Activated gamma-delta T cell (primary cell): ENCODE measurements at places on chromosomes 5 and 9.

DNA sequence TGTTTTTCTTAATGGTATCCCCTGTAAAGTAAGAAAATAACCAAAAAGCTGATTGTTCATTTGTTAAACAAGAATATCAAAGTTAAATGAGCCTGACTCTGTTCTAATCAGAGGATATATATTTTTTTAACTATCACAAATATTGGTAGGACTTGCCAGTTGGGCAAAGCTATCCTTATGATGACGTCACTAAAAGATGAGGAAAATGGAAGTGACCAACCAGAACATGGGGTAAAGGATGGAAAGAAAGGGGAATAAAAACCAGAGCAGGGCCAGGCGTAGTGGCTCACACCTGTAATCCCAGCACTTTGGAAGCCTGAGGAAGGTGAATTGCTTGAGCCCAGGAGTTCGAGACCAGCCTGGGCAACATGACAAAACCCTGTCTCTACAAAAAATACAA, 811.6 kb upstream of the DMAC1 start:
- no peak for DNase-seq

- DNase-seq = no peak
These were observed 617.1 kb downstream of the PRELID2 start for GRCh38 chr5:145218019-145218418.

DNA sequence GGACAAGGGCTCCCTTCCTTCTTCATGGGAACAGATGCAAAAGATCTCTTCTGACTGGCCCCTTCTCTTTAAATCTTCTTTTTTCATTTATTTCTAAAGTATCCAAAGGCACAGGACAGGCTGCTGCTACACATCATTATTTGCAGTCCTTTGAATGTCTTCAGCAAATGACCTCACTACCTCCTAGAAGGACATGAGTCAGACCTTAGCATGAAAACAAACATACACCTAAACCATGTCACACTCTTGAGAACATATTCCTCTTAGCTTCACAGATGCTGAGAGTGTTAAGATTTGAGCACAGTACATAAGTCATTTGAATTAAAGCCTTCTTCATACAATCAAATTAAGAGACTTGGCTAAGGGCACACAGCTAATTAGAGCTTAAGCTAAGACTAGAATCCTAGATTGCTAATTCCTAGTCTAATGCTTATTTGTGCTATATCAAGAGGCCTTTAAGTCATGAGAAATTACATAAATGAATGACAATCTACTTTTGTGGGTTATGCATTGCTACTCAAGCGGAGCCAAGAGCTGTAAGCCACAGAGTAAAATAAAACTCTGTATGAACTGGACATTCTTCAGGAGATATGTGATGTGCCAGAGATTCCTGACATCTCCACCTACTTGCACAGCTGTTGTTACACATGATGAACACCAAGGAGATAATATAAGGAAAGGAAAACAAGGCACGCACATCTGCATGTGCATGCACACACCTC, 109.1 kb upstream of the PTGER4 start:
- no peak for DNase-seq

- no peak for DNase-seq
These were observed 232.9 kb downstream of the NFIB start for GRCh38 chr9:14080959-14081542.

GRCh38 chr5:166436872-166437271, 1854.6 kb upstream of the WWC1 start:
- no peak for DNase-seq

GRCh38 chr9:99197987-99198386, 23.8 kb downstream of the ALG2 start:
- DNase-seq = no peak

- DNase-seq = no peak
These were observed 100.6 kb upstream of the SELENOP start for GRCh38 chr5:42912184-42912798.

- no peak for DNase-seq
These were observed 39.5 kb downstream of the MEGF10 start for GRCh38 chr5:127330116-127330515.

- no peak for DNase-seq
These were observed 53.2 kb downstream of the MEF2C start for GRCh38 chr5:88829775-88830174.

- no peak for DNase-seq
These were observed 22.7 kb upstream of the SMIM23 start for GRCh38 chr5:171762903-171763302.
